Stimulated activated CD4-positive, alpha-beta T cell treated with anti-CD3 and anti-CD28 coated beads, TNF-alpha, amount 100 ng/mL, for 1 hour (primary cell): ENCODE measurements at places on chromosomes 6 and 20.

DNA sequence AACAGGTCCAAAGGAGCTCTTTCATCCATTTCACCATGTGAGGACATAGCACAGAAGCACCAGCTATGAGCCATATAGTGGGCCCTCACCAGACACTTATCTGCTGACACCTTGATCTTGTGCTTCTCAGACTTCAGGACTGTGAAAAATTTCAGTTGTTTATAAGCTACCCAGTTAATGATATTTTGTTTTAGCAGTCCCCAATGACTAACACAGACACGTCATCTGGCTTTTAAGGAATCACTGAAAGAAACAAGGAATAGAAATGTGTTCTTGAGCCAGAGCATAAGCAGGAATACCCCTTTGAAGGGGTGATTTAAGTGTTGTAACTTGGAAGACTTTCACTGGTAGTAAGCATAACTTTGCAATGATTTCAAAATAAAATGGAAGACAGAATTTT is 214.7 kb upstream of the PTCHD4 start:
- no peak for DNase-seq

DNA sequence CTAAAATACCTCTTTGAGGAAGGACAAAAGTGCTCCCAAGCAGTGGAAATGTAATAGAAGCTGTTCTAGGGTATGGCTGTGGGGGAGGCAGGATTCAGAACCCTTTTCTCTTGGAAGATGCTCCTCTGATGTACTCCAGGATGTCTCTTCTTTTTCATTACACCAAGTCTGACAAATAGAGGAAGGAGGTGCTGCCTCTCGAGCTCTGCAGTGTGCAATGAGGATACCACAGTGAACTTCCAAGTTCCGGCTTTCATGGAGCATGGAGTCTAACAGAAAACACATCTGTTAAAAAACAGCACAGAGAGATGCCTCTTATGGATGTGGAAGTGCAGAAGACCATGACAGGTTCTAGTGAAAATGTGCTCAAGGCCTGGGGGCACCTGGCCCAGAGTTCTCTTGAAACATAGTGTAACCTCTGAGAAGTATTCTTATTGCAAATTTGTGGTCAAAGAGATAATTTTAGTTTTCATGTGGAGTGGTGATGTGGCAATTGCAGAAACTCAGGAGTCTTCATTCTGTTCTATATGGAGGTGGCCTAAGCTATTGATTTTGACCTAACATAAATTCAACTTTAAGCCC is 362.0 kb upstream of the CITED2 start:
- no peak for DNase-seq

DNA sequence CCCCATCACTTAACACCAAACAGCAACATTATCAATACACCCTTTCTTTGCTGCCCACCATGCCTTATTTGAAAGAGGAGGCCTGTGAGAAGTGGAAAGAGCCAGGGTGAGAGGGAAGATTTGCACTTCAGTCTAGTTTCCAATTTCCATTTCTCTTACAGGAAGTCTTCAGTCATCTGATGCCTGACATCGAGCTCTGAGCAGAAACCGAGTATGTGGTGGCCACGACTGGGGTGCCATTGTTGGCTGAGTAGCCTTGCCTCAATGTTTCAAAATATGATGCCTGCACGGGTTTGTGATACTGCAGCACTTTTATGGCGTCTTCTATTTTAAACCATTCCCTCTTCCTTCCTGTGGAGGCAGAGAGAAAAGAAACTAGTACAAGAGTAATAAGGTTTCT is 39.8 kb upstream of the SMIM29 start:
- no peak for DNase-seq

- DNase-seq: no peak
These were observed 40.1 kb upstream of the EEF1A1 start for GRCh38 chr6:73560853-73561407.

DNA sequence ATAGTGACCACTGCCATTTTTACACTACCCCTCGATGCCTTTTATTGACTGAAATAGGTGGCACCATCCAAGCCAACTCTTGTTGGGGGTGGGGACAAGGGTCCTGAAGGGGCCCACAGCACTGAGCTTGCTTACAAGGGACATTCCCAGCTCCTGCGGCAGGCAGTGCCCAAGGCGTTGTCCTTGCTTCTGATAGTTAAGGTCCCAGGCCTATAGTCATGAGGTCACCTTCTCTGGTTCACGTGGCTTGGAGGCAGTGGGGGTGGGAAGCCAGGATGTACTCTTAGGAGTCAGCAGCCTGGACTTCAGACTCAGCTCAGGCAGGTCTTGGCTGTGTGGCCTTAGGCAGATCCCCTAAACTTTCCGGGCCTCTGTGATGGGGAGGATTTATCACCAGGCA is 48.6 kb downstream of the TOX2 start:
- no peak for DNase-seq

DNA sequence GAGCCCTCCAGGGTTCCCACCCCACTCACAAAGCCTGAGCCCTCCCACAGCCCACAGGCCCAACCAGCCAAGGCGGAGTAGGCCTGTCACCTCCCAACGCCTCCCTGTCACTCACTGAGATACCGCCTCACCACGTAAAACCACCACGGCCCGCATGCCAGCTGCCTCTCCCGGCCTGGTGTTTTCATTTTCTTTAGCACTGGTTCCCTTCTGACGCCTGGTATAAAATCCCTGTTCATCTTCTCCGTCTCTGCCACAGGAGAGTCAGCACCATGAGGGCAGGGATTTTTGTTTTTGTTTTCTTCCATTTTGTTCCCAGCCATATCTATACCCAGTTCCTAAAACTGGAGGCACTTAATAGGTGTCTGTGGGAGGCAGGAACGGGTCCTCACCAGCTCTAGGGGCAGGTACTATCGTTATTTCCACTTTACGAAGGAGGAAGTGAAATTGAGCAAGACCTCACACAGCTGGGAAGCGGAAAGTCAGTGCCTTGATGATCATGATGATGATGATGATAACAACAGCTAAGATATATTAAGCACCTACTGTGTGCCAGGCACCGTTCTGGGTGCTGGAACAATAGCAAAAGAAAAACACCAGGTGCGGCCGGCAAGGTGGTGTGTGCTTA is 58.6 kb downstream of the SNAI1 start:
- DNase-seq: no peak

DNA sequence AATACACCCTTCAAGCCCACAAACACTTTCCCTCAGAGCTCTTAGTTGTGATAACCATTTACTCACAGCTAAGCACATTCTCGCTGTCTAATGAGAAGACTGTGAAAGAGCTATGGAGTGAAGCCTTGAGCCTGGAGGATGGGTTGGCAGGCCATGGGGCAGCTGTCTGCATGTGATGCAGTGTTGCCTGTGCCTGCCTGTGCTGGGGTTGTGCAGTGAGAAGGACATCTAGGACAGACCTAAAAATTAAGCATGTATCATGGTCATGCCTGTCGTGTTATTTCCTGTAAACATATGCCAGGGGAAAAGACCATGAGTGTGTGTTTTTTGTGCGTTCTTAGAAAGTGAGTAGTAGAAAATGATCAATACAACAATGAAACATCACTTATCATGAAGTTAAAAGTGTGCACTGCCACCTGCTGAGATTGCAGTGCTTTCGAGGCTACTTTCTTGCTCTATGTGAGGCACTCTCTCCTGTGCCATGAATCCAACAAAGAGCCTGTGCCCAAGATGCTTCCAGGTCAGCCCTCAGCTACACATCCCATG is 8.1 kb upstream of the ZC3H12D start:
- no peak for DNase-seq

- DNase-seq: no peak
These were observed 186.7 kb downstream of the TFAP2C start for GRCh38 chr20:56815796-56816195.

GRCh38 chr20:32762754-32763201 is 593 bp downstream of the DNMT3B start:
- no peak for DNase-seq

GRCh38 chr6:140437619-140438345 is 1063.3 kb upstream of the CITED2 start:
- no peak for DNase-seq

- no peak for DNase-seq
These were observed 116.8 kb downstream of the TFAP2B start for GRCh38 chr6:50935442-50935841.

- no peak for DNase-seq
These were observed at the start of gene PCK1 for GRCh38 chr20:57560554-57561355. PCK1 (plus strand) TSS chr20:57561110; CDS start chr20:57561412, 302 bp downstream.
